ENCODE measurements at places on chromosomes 3 and 15.

- no peak for DNase-seq
Measured at GRCh38 chr15:38474155-38474757, 20.3 kb downstream of the FAM98B start.

- DNase-seq = no peak
Measured at GRCh38 chr3:106302451-106303221, 433.8 kb upstream of the CBLB start.

- no peak for DNase-seq
Measured at GRCh38 chr15:94327356-94327936, 96.1 kb downstream of the MCTP2 start.

- no peak for DNase-seq
Measured at GRCh38 chr3:7574435-7574834, 713.5 kb downstream of the GRM7 start.

DNA sequence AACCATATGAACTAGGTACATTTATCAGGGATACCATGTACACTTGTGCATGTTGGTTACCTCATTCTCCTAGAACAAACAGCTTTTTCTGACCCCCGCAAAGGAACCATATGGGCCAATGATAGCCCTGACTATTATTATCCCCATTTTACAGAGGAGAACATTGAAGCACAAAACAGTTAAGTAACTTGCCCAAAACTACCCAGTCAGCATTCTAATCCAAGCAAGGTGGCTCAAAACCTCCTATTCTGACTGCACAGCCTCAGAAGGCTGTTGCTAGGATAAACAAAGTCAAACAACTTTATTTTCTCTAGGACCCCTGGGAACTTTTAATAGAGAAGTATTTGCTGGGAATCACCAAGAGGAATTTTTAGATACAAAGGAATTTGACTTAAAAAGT lies 36.7 kb downstream of the CFAP44 start:
- DNase-seq = no peak

- DNase-seq = no peak
Measured at GRCh38 chr15:47988564-47988963, 132.2 kb upstream of the SLC24A5 start.

- DNase-seq = no peak
Measured at GRCh38 chr3:143002083-143002712, 828 bp downstream of the U2SURP start.

DNA sequence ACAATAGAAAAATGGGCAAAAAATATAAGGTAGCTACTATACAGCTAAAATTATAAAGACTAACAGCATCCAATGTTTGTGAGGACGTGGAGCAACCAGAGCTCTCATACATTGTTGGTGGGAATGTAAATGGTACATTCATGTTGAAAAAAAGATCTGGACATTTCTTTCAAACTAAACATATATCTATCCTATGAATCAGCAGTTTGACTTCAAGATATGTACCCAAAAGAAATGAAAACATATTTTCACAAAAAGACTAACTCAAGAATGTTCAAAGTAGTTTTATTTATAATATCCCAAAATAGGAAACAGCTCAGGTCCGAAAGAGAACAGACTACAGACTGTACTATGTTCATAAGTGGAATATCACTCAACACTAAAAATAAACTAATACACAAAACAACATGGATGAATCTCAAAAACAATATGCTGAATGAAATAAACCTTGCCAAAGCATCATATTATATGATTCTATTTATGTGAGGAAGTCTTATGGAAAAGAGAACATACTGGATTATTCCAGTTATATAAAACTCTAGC lies 8.8 kb upstream of the TTBK2 start:
- no peak for DNase-seq

DNA sequence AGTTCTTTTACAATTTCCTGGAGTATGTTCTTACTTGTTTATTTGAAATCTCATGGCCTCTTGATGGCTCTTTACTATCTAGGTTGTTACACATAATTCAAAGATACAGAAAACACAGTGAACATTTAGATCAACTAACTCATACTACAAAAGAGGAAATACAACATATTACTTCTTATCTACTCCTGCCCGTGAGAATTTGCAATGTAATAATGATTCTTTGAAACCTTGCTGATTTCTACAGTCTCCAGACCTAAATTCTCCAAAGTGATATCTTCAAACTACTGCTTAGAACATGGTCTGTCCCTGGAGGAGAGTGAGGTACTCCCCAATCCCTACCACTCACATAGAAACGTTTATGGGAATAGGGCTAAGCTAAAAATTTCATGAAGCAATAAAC lies 29.9 kb upstream of the GOLGA8B start:
- no peak for DNase-seq

DNA sequence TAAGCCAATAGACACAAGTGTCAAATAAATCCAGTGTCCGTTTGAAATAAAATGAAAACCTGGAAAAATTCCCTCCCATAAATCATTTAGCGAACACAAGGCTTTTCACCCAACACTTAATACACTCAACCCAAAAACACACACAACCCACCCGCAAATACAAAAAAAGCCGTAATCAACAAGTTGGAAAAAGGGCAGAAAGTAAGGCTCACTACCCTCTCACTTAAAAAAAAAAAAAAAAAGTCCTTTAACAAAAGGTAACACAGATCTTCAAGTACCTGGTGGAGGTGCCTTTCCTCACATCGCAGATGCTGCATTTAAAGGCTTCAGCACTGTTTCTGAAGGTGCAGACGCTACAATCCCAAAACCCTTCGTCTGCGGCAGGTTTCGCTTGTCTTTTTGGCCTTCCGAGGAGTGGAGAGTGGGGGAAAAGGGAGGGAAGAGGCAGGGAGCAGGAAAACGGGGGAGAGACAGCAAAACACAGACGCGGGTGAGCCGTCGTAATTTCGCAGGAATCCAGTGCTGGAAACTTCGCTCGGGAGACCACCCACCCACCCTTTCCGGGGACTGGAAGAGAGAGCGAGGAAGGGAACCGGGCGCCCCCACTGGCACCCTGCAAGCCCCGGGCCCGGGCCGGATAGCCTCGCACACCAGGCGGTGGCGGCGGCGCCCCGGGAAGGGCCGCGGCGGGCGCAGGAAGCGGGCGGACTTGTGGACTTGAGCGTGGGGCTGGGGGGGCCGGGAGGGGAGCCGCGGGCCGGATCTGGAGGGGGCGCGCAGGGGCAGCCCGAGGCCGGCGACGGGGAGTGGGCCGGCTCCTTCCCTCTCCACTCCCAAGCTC lies 401.8 kb downstream of the SHQ1 start:
- DNase-seq = no peak

DNA sequence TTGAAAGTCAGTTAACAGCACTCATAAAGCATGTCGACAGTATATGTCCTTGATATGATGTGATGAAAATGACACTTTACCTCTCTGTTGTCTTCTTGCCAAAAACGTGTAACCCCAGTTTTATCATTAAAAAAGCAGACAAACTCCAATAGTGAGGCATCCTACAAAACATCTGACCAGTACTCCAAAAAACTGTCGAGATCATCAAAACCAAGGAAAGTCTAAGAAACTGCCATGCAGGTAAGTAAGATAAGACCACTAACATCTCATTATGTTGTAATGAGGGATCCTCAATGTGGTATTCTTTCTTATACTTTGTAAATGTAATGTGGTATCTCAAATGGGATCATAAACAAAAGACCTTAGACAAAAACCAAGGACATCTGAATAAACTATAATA lies 152.3 kb downstream of the NR1I2 start:
- no peak for DNase-seq

DNA sequence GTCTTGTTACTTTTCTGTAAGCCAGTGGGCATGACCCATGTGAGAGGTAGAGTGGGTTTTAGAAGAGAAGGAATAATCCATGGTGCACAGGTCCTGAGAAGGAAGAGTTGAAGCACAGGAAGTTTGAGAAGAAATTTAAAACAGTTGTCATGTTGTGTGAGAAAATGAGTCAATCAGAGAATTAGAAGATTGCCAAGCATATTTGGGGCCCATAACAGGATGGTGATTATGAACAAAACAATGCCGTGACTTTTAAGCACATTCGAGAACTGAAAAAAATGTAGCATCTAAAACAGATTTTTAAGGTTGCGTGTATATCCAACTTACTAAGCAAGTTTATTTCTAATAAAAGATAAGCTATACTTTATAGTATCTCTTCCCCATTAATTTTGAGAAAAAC lies 198.7 kb downstream of the RORA start:
- no peak for DNase-seq

GRCh38 chr3:52259448-52259847 lies 13.9 kb downstream of the PPM1M start:
- no peak for DNase-seq

DNA sequence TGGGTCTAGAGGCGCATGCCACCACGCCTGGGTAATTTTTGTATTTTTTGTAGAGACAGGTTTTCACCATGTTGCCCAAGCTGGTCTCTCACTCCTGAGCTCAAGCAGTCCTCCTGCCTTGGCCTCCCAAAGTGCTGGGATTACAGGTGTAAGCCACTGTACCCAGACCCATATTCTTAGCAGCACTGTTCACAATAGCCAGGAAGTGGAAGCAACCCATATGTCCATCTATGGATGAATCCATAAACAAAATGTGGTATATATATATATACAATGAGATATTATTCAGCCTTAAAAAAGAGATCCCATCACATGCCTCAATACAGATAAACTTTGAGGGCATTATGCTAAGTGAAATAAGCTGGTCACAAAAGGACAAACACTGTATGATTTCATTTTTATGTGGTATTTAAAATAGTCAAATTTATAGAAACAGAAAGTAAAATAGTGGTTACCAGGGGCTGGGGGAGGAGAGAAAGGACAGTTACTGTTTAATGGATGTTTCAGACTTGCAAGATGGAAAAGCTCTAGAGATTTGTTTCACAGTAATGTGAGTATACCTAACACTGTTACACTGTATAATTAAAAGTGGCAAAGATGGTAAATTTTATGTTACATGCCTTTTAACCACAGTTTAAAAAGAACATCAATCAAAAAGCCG lies 35.7 kb upstream of the GRAMD1C start:
- DNase-seq = no peak

GRCh38 chr3:25621087-25621486 lies 43.6 kb downstream of the TOP2B start:
- DNase-seq = no peak

GRCh38 chr3:167453815-167454214 lies 20.0 kb downstream of the SERPINI2 start:
- no peak for DNase-seq

- no peak for DNase-seq
Measured at GRCh38 chr15:70147778-70148177, 50.1 kb upstream of the TLE3 start.

DNA sequence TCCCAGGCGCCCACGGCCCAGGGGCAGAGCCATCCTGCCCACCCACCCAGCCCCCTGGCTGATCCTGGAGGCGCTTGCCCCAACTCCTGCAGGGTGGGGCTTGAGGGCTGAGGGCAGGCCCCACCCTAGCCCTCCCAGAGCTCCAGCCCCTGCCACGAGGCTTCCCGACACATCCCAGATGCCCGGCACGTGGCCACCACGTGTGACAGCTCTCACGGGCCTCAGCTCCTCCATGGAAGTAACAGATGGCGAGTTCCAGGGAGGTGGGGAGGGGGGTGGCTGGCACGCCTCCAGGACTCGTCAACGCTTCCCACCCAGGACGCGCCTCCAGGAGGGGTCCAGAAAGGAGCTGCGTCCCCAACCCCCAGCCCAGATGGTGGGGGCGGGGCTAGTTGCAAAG lies 29.1 kb downstream of the PLXND1 start:
- DNase-seq = no peak

- peak; percentile 46 for DNase-seq
Measured at GRCh38 chr3:126782536-126782935, 78.5 kb downstream of the CHCHD6 start.

DNA sequence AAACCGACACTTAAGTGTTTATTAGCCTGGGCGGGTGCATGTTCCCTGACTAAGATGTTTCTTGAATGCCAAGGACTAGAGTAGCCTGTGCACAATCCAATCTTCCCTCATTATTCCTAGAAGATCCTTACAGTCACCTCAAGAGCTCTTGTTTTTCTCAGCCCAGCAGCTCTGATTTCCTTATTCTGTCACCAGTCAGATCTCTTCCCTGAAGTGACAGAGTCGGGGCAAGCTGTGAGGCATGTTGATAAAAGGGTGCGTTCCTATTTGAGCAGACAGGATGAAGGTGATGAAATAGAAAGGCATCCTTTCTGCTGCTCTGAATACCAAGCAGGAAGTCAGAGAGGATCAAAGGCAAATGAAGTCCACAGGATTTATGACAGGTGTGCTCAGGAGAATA lies 125.6 kb upstream of the MCTP2 start:
- no peak for DNase-seq

DNA sequence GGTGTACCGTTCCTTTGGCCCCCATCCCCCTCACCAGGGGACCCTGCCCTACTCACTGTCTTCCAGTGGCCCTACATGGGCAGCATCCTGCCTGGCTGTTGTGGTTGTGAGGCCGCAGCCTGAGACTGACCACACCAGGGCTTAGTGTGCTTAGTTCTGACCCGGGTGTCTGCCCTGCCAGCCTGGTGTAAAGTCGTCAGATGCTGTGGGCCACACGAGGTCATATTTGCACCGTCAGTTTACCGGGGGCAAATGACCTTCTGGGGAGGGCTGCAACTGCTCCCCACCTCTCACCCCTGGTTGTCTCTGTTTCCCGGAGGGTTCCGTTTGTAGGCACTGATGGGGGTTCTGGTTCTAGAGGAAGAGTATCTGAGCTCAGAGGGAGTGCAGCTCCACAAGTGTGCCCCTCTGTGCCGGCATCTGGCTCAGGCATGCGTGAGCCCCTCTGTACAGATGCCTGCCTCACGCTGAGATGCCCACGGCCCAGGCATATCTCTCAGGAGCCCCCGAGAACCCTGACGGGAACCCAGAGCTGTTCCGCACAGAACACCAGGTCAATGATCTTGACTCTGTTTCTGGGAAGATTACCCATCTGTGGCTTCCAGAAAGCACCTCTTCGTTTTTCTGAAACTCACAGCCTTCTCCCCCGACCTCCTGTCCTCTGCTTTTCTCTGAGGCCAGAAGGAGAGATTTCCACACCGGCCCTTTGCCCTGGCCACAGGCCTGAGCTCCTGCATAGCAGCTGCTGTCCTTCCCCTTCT lies 19.2 kb downstream of the KLF13 start:
- DNase-seq = no peak

DNA sequence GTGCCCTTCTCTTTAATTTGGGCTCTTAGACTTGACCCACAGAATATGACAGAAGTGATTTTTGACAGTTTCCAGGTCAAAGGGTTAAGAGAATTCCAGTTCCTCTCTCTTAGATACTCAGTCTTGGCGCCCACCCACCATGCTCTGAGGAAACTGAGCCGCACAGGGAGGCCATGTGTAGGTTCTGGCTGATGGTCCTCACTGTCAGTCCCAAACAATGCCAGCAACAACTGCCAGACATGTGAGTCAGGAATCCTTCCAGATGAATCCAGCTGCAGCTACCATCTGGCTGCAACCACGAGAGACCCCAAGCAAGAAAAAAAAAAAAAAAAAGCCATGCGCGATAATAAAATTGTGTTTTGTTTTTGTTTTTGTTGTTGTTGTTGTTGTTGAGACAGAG lies 326.6 kb downstream of the MAGI1 start:
- no peak for DNase-seq
